ENCODE measurements at places on chromosomes 4 and X. TPM values are rescaled to one million over a fixed set of nuclear protein-coding genes. Genes with fewer than 3 reads are reported as not detected.

The VGLL1 gene
- not detected for polyA plus RNA-seq

The FMR1NB gene
- polyA plus RNA-seq = not detected

The DAPP1 gene
- polyA plus RNA-seq = 125 TPM

The CD40LG gene
- not detected for polyA plus RNA-seq

The EREG gene
- polyA plus RNA-seq = 8.2 TPM

The GPR78 gene
- not detected for polyA plus RNA-seq
